Activated CD4-positive, alpha-beta T cell treated with anti-CD3 and anti-CD28 coated beads for 24 hours (primary cell): ENCODE measurements at places on chromosomes 3 and 15.
A peak's percentile ranks its signal among the peaks of the same experiment; 100 is the strongest.

GRCh38 chr3:194389269-194389668 lies 9.8 kb downstream of the GP5 start:
- no peak for DNase-seq

DNA sequence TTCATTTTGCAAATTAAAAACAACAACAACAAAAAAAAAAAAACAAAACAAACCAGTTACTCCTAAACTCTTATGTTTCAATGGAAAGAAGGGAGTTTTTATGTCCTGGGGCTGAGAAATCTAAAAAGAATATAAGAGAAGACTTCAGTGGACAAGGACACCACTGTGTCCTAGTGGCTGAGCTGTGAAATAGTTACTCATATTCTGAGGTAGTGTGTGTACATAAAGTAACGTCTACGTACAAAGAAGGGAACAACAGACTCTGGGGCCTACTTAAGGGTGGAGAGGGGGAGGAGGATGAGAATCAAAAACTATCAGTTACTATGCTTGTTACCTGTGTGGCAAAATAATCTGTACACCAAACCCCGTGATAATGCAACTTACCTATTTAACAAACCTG lies 6.0 kb upstream of the TP53BP1 start:
- DNase-seq: no peak

DNA sequence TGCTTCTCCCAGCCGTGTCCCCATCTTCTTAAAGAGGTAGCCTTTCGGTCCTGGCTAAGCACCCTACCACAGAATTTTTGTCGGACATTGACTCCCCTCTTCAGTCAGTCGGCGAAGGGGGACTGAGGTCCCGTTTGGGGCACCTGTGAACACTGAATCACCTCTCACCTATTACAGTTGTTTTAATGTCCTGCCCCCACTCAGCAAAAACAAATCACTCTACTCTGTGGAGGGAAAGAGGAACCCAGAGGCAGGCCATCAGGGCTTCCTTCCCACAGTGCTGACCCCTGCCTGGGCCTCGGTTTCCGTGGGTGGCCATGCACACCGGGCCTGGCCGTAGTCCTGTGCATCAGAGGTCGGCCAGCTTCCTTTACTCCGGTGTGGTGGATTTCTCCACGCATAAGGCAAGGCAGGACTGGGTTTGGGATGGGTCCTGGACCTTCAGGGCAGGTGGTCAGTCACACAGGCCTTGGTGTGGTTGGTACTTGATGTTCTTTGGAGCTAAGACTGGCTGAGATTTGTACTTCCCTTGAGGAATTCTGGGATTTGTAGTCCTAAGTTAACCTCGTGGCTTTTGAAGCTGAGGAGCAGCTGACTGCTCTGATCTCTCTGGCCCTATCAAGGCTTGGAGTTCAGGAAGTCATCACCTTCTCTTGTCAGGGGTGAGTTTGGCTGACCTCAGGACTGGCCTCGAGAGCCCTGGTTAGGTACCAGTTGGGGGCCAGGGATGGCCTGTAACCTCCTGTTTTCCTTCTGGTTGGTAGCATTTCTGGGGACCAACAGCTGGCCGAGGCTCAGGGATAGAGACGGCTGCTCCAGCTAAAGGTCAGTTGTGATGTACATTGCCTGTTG lies 627 bp upstream of the FAM131A start:
- DNase-seq: no peak

GRCh38 chr3:177290633-177291032 lies 93.4 kb upstream of the TBL1XR1 start:
- DNase-seq: no peak

DNA sequence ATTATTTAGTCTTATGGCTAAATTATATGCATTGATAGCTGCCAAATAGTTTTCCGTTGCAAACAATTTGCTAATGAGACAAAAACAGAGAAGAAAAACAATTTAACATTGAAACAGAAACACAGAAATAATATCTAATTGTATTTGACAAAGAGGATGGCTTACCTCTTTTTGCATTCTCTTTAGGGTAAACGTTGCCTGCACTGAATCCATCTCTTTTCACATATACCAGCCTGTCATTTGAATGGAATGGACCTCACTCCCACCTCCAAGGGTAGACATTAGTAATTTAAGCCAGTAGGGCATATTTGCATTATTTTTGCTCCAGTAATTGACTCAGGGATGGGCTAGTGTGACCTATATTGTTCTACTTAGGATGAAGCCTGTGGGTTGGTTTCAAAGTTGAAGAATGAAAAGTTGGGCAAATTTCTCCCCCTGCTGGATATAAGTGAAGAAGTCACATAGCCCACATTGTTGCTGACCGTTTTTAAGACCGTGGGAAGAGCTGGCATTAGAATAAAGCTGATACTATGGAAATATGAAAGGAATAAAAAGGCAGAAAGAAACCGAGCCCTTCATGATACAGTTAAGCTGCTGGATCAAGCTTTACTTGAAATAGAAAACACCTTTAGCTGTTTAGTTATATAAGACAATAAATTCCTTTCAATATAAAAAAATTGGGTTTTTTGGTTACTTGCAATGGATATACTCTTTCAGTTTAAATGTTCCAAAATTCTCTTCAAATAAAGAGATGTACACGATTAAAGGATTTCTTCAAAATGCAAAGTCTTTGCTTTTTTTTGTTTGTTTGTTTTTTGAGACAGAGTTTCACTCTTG lies 26.9 kb downstream of the PIERCE2 start:
- peak; percentile 11 for DNase-seq

DNA sequence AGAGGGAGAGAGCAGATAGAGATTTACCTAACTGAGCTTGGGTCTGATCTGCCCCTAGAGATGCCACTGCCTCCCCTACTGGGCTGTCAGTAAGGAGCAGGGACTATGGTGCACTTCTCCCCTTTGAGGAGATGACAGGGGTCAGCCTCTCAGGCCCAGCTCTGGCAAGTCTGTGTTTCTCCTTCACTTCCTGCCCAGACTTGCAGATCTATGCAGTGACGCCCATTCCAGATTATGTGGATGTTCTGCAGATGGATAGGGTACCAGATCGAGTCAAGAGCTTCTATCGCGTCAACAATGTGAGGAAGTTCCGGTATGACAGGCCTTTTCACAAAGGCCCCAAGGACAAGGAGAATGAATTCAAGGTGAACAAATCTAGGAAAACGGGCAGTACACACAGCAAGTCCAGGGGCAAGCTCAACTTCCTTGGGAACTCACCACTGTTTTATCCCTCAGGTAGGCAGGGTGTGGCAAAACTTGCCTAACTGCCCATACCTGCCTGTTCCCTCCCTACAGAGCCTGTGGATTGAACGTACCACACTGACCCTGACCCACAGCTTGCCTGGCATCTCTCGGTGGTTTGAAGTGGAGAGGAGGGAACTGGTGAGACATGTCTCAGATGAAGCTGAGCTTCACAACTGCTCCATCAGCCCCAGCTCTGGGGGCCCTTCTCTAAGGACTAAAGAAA lies 29.1 kb upstream of the MANF start:
- DNase-seq: no peak
